Stimulated activated CD4-positive, alpha-beta T cell treated with anti-CD3 and anti-CD28 coated beads, Interleukin-15, amount 100 ng/mL, for 1 hour (primary cell): ENCODE measurements at places on chromosomes 2 and 18.

GRCh38 chr18:45715212-45715780, 8.7 kb upstream of the SLC14A1 start:
- DNase-seq = no peak

GRCh38 chr2:184875212-184875611, 276.9 kb downstream of the ZNF804A start:
- DNase-seq = no peak

GRCh38 chr2:53949457-53949856, 21.3 kb downstream of the PSME4 start:
- DNase-seq = no peak

GRCh38 chr2:205593891-205594290, 88.4 kb upstream of the NRP2 start:
- DNase-seq = no peak

DNA sequence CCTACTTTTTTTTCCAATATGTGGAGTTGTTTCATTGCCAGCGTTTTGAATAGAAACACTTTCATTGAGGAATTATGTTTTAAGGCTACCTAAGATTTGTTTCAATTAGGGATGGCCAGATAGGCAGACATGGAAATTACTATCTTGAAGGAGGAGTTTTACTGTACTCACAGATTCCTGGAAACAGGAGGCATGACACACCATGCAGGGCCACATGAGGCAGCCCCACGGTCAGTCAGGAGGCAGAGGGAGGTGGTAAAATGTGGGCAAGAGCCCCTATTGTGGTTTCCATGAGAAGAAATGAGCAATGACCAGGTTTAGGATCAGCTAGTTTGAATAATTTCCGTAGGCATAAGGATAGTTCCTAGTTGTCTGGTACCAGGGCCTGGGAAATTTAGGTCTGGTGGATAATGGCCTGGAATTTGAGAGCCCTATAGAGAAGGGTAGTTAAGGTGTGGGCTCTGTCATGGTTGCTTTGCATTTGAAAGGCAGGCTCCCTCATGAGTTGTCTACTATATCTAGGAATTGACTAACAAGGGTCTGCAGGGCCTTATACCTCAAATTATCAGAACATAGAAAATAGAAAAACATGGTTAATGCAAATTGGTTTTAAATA, 360.0 kb upstream of the KCNJ3 start:
- DNase-seq = no peak
